Activated CD4-positive, alpha-beta T cell treated with anti-CD3 and anti-CD28 coated beads, Interleukin-2, amount 50 U/mL, for 48 hours (primary cell): ENCODE measurements at places on chromosomes 4 and X.

DNA sequence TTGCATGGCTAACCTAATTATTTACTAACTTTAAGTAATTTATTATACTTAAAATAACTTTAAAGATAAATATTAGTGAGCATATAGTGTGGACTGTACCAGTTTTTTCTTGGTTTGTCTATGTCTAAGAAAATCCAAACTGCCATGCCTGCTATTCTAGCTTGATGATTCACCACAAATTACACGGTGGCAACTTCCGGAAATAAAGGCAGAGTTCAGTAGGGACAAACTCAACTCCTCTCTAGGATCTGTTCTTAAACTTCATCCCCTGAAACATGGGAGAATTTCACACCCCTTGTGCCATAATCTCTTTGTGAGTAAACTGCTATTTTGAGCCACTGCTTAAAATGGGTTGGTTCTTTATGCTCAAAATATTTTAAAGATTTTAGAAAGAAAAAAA lies 213.6 kb upstream of the NRK start:
- DNase-seq = no peak

DNA sequence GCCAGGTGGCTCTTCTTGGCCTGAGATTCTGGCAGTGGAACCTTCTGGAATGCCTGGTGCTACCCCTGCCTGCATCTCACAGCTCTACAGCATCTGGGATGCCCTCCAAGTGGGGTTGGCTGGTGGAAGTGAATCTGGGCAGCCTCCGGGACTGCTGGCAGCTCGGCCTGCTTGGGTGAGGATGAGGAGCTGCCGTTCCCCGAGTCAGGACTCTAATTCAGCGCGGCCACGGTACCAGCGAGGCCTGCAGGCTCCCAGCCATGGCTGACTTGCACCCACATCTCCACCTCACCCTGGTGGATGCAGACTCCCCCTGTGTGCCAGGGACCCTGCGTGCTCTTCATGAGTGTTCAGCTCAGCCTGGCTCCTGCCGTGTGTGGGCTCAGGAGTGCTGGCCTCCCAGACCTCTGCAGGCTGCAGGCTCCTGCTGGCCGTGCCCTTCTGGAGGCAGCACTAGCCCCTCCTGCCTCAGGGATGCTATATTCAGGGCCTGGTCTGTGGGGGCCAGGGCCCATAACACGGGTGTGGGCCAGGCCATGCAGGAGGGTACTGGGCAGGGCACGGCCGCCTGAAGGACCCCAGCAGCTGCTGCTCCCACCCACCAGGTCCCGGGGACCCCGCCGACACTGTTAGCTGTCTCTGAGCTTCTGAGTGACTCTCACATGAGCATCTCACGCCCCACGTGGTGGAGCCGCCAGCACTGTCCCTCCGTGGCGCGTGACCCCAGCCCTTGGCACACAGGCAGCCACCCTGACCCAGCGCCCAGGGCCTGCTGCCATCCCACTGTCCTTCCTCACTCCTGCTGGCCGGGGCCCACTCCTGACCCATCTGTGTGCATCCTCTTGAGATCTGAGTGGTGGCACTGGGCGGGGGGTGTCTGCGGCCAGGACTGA lies 10.6 kb downstream of the UVSSA start:
- DNase-seq = no peak

- DNase-seq = no peak
These were observed 167.1 kb upstream of the PACRGL start for GRCh38 chr4:20532871-20533870.

DNA sequence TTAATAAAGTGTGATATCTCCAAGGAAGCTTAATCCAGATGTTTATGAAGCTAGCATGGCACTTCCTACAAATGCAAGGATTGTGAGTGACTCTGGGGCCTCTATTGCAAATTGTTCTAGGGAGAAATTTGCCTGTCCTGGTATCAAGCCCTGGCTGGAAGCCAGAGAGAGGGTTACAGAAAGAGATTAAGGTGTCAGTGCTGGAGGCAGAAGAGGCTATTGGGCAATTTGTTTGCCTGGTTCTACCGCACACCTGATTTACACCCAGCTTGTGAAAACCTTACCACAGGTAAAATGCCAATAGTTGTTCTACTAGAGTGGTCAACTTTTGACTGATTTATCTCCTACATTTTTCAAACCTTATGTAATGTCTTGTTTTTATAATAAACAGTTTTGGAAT lies 186.7 kb upstream of the FAT1 start:
- DNase-seq = no peak

DNA sequence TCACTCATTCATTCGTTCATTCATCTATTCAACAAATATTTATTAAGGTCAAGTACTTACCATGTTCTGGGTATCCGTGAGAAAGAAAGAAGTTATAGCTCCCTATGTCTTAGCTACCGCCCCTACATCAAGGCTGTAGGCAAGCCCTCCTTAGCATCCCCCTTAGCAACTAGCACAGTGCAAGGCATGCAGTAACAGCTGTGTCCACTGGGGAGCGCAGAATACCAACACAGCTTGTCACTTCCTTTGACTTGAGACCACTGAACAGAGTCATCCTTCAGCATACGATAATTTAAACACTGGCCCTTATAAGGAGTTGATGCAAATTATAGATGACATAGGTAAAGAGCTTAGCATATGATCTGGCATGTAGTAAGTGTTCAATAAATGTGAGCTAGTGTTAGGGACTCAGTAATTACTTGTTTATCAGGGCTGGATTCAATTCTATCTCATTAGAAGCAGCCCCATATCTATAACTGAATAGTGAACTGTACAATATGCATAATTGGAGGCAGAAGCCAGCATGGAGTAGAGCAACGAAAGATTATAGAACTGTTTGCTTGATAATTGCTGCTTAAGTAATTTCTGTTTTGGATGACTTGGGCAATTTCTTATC lies 8.7 kb downstream of the KIAA1210 start:
- DNase-seq = peak; percentile 52

DNA sequence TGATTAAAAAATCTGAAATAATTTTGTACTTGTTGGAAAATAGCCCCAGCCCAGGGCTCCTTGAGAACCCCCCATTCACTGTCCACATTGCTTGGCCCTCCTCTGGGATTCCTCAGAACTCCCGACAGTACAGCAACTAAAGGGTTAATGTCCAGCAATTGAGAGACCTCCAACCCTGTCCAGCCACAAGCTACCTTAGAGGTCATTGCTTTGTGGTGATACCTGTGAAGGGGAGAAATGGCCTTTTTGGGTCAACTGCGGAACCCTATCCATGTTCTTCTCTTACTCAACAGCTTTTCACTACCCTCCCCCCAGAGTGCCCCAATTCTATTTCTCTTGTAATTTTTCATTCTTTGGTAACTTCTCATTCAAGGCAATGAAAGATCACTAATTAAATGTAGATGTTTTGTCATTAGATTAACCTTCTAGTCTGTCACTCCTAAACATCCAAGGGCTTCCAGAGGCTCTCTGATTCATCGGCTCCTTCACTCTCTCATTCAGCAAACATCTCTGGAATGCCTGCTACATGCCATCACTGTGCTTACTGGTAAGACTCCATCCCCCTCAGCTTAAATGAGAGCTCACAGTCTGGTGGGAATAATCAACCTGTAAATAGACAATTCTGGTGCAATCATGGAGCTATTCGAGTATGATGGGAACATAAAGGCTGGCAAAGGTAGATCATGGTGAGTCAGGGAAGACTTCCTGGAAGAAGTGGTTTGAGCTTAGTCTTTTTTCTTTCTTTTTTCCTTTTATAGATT lies 241.4 kb upstream of the PGRMC2 start:
- no peak for DNase-seq
